ENCODE measurements at places on chromosomes 1 and 21.

GRCh38 chr1:18927654-18928272 is 25.4 kb upstream of the ALDH4A1 start:
- no peak for DNase-seq

GRCh38 chr1:212238552-212238951 is 46.7 kb upstream of the PPP2R5A start:
- DNase-seq = no peak

GRCh38 chr1:117796226-117796625 is 133.2 kb downstream of the GDAP2 start:
- no peak for DNase-seq

DNA sequence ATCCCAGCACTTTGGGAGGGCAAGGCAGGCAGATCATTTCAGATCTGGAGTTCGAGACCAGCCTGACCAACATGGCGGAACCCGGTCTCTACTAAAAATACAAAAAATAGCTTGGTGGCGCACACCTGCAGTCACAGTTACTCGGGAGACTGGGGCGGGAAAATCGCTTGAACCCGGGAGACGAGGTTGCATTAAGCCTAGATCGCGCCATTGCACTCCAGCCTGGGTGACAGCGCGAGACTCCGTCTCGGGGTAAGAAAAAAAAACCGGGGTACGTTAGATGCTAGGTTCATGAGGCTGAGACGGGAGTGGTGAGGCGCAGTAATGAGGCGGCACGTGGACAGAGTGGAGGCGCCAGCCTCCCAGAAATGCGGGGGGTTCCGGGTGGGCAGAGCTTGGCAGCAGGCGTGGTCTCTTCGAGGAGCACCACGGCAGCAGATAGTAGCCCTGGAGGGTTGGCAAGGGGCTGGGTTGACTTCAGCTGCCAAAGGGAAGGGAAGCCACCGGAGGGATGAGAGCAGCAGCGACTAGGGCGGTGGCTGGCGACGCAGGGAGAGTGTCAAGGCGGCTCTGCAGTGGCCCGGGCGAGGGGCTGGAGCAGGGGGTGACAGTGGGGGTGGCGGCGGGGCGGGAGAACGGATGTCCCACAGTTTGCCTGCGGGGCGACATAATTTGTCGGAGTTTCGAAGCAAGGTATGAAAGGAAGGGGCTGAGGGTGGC is 832 bp downstream of the MRPL20 start:
- DNase-seq = no peak

GRCh38 chr1:18970762-18971161 is 14.3 kb upstream of the IFFO2 start:
- DNase-seq = peak; percentile 60

DNA sequence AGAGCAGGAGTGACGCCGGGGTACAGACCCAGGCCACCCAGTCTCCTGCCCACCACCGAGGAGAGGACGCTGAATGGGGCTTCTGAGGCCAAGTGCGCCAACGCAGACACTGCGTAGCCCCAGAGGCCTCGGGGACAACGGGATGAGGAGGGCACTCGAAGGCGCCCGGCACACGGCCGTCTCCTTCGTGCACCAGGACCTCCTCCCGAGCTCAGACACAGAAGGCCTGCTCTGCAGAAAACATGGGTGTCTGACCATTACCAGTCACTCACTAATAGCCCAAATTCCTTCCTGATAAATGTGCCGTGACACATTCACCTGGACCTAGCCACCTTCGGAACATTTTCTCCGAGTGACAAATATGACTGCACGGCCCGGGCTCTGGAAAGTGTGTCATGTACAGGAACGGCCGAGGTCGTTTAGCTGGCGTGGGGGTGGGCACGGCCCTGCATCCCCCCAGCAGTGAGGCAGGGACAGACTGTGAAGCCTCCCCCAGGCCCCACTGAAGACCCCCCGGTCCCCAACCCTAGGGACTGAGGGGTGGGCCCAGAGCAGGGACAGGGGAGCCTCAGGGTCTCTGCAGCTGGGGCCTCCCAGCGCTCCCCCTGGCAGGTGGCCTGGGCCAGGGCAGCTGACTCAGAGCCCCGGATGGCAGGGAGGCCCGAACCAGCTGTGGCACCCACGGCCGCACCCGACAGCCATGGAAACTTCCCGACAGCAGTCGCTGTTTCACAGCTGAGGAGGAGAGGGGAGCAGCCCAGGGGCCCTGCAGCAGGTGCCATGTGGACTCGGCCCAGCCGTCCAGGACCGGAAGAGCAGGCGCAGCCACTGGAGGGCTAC is 16.7 kb upstream of the COL6A2 start:
- DNase-seq = no peak

DNA sequence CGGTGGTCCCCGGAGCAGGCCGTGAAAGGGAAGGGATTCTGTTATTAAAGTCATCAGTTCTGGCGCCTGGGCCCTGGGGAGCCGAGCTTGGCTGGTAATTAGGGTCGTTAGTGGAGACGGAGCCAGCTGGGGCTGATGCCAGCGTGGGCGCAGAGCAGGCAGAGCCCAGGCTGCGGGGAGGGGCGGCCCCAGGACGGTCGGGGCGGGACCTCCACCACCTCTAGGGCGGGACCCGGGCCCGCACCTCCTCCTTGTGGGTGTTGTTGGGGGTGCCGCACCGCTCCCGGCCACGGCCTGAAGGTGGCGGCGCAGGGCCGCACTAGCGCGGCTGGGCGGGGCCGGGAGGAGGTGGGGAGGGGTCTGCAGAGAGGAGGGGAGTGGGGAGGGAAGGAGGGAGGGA is 470.6 kb downstream of the PTPRU start:
- no peak for DNase-seq

DNA sequence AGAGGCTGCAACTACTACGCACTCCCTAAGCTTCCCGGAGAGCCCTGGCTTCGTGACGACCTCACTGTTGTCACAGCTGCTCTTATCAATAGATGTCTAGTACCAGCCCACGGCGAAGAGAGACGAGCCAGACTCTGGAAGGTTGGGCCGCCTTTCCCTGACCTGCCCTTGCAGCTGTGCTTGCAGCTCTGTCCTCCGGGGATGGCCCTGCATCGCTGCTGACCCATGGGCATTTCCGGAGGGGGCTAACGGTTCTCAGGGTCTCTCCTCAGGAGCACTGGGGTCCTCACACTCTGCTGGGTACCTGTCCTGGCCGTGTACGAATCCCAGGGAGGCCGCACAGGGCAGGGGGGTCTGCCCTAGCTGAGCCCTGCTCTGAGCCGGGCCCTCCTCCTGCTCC is 93.8 kb upstream of the COL6A1 start:
- DNase-seq = no peak

DNA sequence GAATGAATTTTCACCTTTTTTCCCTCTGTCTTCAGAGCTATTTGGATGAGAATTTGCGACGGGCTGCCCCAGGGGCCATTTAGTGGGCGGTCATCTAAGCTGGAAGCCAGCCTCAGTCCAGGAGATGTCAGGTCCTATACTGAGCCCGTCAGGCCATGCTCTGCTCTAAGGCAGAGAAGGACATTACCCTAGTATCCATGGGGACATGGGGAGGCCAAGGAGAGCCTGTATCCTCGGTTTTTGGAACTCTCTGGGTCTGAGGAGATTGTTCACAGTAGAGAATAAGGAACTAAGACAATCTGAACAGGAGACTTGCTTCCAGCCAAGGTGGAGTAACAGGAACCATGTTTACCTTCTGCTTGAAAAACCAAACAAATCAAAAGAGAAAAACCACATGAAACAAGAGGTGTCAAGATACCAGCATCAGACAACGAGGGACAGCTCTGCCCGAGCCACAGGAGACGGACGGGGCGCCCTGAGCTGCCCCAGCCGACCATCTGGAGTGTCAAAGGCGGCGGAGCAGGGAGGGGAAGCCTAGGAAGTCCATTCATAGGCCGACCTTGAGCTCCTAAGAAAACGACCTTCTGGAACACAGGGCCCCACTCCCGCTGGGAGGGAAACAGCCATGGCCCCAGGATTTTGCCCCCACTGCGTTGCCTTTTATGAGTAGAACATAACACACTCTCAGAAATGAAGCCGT is 20.0 kb upstream of the ADARB1 start:
- DNase-seq = no peak

GRCh38 chr1:117636637-117637425 is 31.0 kb downstream of the TENT5C start:
- DNase-seq = no peak

GRCh38 chr21:45592208-45592619 is 50.0 kb upstream of the SLC19A1 start:
- DNase-seq = no peak

GRCh38 chr1:234705615-234706014 is 95.6 kb upstream of the IRF2BP2 start:
- no peak for DNase-seq

DNA sequence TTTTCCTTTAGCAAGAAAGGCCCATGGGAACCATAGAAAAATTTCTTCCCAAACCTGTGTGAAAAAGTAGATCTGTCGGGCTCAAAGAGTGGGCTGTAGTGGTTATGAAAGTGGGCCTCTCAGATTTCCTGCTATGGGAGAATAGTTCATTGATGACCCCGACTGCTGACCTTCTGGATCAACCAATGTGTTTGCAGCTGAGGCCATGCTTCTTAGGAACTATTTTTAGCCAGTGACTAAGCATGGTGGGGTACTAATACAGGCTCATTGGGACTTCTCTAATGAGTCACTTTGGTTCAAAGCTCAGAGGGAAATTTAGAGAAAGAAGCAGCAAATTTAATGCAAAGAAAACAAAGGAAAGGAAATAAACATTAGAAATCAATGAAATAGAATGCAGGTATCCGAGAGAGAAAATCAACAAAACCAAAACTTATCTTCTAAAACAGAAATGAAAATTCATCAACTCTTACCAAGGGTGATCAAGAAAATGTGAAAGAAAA is 12.6 kb upstream of the PSMA5 start:
- peak; percentile 67 for DNase-seq

DNA sequence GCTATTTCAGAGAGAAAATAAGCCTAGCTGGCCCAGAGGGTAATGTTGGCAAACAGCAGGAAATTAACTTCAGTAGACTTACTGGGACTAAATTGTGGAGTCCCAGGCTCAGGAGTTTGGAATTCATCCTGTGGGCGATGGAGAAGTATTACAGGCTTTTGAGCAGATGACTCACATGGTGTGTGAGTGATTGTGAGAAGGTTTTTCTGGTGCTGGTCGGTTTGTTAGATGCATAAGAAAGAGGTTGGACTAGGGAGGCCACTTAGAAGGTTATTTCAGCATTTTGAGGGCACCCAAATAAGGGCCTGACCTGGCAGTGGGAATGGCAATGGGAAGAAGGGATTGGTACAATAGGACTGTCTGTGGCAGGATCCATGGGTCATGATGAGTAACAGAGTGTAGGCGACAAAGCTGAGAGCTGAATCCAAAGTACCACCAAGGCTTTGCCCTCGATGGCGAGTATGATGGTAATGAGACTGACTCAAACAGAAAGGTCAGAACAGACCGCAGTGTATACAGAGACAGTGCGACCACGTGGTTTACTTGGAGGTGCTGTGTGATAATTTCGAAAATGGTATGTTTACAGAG is 69.2 kb upstream of the KIF26B start:
- peak; percentile 53 for DNase-seq

DNA sequence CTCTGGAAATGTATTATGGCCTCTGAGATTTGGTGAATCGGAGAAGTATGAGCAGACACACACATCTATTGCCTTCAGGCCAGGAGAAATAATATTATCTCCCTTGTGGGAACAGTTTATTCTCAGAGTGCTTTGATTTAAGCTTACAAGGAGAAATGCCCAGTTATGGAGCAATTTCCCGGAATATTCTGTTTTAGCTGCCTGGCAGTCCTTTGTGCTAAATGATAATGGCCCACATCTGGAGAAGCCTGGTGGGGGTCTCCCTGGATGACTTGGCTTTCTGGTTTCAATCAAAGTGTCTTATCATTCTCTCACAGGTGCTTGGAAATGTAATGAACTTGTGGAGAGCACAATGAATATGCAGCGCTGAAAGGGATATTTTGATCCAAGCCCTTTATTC is 389.6 kb upstream of the USP24 start:
- DNase-seq = no peak

DNA sequence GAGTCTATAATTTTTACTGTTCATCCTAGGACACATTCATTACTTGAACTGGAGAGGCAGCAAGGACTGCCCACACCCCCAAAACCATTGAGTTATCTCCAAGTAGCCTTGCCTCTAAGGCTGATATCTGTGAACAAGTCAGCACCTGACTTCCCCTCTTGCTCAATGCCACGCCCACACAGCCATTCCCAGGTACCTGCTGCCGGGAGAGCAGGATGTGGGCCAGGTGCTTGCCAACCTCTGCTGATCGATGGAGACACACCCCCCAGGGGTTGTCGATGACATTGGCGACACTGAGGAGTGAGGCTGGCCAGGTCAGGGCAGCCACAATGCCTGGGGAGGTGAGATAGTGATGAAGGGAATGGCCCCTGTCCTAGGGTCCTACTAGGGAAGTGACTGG is 60.1 kb downstream of the TMCO4 start:
- DNase-seq = no peak

DNA sequence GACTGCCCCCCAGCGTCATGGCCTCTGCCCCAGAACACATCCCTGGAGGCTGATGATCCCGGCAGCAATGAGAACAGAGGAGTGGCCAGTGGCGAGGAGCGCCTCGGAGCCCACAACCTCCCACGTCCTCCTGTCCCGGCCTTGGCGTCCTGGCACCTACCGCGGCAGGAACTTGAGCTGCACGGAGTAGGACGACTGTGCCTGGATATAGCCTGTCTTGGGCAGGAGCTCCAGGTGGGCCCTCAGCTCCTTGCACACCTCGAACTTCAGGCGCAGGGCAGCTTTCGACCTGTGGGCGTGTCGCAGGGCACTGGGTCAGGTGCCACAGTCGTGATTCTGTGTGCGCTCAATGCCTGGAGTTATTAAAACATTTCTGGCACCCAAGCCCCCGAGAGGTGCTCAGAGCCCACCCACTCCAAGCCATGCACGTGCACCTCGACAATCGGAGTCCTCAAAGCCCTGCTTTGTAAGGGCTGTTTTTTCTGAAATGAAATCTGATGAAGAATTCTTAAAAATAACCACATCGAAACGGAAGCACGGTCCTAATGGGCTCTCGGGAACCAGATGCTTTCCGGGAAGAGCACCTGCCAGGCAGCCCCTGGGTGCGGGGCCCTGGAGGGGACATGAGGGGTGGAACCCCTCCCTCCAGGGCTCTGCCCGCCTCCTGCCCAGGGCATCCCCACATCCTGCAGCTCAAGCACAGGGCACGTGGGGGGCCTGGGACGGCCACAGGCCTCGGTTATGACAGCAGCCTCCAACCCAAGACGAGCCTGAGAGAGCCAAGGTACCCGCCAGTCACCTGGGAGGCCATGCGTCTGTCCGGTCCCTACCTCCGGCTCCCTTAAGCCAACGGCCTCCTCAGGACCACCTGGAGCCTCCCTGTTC is 23.0 kb upstream of the TMEM52 start:
- DNase-seq = no peak

GRCh38 chr1:78716186-78716585 is 66.6 kb downstream of the IFI44 start:
- no peak for DNase-seq

DNA sequence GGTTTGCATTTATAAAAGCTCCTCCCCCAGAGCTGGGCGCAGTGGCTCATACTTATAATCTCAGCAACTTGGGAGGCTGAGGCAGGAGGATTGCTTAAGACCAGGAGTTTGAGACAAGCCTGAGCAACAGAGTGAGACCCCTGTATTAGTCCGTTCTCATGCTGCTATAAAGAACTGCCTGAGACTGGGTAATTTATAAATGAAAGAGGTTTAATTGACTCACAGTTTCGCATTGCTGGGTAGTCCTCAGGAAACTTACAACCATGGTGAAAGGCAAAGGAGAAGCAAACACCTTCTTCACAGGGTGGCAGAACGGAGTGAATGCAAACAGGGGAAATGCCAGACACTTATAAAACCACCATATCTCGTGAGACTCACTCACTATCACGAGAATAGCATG is 52.5 kb downstream of the ZNF684 start:
- no peak for DNase-seq
